ENCODE measurements at places on chromosomes 7 and 10.

DNA sequence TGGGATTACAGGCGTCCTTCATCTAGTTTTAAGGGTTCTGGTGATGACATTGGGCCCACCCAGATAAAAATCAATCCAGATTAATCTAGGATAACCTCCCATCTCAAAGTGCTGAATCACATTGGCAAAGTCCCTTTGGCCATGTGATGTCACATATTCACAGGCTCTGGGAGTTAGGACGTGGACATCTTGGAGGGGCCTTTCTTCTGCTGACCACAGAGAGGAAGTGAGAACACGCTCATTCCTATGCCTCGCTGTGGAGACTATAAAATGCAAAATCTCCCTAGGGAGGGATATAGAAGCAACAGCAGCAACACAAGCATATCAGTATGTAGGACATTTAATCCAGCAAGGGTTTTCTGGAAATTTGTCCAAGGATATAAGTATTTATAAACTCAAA, 266.0 kb upstream of the PITRM1 start:
- no peak for DNase-seq

GRCh38 chr10:113646336-113647201, 17.3 kb downstream of the NRAP start:
- DNase-seq = no peak

- DNase-seq = no peak
Observed at GRCh38 chr7:154767821-154768415, 235.0 kb downstream of the PAXIP1 start.

GRCh38 chr7:132782777-132783640, 206.7 kb upstream of the PLXNA4 start:
- no peak for DNase-seq

GRCh38 chr10:71824333-71824732, 26.7 kb downstream of the PSAP start:
- no peak for DNase-seq

- no peak for DNase-seq
Observed at GRCh38 chr10:114058297-114058696, 14.6 kb downstream of the ADRB1 start.

- no peak for DNase-seq
Observed at GRCh38 chr7:55224810-55225209, 140.3 kb upstream of the LANCL2 start.

DNA sequence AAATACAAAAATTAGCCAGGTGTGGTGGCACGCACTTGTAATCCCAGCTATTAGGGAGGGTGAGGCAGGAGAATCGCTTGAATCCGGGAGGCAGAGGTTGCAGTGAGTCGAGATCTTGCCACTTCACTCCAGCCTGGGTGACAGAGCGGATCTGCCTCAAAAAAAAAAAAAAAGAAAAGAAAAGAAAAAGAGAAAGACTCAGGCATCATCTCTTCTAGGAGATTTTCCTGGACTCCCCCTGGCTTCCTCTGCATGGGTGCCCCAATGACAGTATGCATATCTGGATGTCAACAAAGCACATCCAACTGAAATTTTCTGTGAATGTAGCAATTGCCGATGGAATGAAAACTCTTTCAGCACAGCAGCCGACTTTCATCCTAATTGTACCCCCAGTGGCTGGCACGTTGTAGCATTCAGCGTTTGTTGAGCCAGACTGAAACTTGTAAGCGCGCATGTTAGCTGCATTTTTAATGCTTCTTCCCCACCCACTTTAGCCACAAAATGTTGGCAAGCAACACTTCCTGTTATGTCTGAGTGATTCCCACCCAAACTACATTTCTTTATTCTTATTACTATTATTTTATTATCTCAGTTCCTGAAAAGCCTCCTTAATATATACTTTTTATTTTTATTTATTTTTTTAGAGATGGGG, 70.2 kb downstream of the PRTFDC1 start:
- DNase-seq = no peak

DNA sequence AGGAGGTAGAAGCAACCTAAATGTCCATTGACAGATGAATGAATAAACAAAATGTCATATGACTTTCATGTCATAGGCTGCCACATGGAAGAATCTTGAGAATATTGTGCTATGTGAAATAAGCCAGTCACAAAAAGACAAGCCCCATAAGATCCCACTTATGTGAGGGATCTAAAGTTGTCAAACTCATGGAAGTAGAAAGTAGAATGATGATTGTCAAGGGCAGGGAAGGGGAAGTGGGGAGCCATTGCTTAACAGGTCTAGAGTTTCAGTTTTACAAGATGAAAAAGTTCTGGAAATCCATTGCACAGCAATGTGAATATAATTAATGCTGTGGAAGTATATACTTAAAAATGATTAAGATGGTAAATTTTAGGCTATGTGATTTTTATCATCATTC, 229.3 kb upstream of the KMT2E start:
- no peak for DNase-seq

DNA sequence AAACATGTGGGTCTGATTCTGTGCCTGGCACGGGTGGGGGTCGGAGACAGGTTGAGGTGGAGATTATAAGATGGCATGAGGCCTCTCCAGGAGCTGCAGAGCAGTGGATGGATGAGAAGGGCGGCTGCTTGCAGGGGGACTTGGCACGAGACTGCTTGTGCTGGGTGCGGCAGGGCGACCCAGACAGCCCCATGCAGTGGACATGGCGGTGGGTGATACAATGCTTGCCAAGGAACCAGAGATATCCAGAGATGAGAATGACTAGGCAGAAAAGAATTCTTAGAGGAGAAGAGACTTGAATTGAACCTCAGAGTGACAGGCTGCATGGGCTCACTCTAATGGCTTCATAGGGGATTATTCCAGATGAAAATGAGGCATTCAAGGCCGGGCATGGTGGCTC, 145.4 kb downstream of the NEURL1 start:
- DNase-seq = no peak

DNA sequence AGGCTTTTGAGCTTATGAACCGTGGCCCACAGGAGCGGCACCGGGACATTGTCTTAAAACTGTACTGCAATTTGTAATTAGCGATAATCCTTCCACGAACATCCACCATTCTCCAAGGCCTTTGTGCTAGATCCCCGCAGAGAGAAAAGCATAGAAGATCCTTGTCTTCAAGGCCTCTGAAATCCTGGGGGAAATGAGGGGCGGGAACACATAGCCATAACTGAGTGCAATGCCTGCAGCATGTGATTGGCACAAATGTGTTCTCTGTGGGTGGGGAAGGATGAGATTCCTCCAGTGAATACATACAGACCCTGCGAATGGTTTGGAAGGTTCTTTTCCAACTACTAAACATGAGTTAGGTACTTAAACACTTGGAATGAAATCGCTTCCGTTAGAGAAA, 25.9 kb upstream of the PROSER2 start:
- no peak for DNase-seq

DNA sequence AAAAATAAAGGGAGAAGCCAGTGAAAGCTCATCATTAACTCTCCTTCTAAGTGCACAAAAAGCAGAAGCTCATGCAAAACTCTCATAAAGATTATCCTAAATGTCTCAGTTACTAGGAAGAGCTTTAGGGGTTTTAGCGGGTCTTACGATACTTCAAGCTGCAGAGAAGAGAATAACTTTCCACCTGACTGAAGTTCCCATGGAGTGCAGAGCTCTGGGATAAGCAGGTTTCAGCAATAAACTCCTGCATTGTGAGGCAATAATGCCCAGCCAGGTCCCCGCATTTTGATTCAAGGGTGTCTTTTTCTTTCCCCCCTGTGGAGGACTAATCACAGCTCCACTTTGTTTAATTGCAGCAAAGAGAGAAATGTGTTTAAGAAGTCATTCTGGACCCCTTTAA, 241.9 kb upstream of the SP8 start:
- DNase-seq = no peak

GRCh38 chr7:25109276-25109675, 15.8 kb downstream of the CYCS start:
- DNase-seq = no peak

DNA sequence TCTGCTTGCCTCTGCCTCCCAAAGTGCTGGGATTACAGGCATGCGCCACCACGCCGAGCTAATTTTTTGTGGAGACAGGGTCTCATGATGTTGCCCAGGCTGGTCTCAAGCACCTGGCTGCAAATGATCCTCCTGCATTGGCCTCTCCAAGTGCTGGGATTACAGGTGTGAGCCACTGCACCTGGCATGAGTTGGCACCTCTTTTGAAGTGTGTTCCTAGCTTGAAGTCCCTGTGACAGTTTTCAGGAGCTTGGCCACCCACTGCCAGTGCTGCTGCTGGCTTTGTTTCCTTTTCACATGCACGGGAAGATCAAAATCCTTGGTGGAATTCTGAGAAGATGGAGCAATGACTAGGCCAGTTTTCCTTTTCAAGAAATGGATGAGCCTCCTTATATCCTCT, 126.3 kb downstream of the NRP1 start:
- DNase-seq = no peak

Measured in activated CD4-positive, CD25-positive, alpha-beta regulatory T cell treated with anti-CD3 and anti-CD28 coated beads, Interleukin-2, amount 50 U/mL, for 16 hours (primary cell).